ENCODE measurements at places on chromosomes 5 and 9.

DNA sequence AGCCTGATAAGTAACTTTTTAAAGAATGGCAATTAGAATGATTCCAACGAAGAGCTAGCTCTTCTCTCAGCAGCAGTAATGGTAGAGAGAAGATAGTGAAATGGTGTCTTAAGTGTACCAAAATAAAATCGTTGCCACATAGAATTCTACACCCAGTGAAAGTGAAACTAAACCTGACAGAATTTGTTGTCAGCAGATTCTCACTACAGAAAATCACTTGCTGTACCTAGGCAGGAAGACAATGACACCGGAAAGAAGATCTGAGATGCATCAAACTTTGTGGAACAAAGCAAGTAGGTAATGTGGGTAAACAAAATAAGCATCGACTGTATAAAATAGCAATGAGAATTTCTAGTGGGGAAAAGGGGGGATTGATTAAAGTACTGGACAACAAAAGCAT, 20.7 kb upstream of the EBF1 start:
- DNase-seq: no peak

GRCh38 chr5:155087036-155087435, 73.5 kb downstream of the KIF4B start:
- DNase-seq: no peak

- no peak for DNase-seq
Measured at GRCh38 chr5:59126708-59127573, 544.1 kb downstream of the RAB3C start.

- no peak for DNase-seq
Measured at GRCh38 chr9:135370411-135371375, 108.9 kb upstream of the PPP1R26 start.

GRCh38 chr9:136645903-136646754, 16.6 kb upstream of the EGFL7 start:
- DNase-seq: peak; percentile 63
